Substantia nigra (tissue), 51 donors: ENCODE measurements at places on chromosomes 3 and 15.
A peak's percentile ranks its signal among the peaks of the same experiment; 100 is the strongest.

- no peak for DNase-seq
Measured at GRCh38 chr3:110341047-110341446, 730.6 kb upstream of the NECTIN3 start.

DNA sequence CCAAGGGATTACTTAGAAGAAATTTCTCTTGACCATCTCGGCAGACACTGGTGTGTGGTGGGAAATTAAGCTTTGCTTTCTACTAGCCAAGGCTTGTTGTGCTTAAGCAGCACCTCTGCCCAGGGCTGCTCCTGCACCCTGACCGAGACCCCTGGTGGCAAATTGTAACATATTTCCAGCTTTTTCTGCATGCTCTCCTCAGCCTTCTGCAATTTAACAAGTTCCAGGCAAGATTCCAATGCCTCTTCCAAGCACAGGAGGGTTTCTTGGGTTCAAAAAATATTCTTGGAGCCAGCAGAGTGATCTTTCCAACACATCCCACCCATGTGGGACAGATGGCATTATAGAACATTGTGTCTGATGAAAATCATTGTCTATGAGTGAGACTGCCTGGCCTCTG lies 210.5 kb downstream of the CLSTN2 start:
- no peak for DNase-seq

GRCh38 chr3:6444888-6445658 lies 415.8 kb upstream of the GRM7 start:
- no peak for DNase-seq

GRCh38 chr3:46866720-46867549 lies 3.7 kb upstream of the MYL3 start:
- DNase-seq, result peak; percentile 79

DNA sequence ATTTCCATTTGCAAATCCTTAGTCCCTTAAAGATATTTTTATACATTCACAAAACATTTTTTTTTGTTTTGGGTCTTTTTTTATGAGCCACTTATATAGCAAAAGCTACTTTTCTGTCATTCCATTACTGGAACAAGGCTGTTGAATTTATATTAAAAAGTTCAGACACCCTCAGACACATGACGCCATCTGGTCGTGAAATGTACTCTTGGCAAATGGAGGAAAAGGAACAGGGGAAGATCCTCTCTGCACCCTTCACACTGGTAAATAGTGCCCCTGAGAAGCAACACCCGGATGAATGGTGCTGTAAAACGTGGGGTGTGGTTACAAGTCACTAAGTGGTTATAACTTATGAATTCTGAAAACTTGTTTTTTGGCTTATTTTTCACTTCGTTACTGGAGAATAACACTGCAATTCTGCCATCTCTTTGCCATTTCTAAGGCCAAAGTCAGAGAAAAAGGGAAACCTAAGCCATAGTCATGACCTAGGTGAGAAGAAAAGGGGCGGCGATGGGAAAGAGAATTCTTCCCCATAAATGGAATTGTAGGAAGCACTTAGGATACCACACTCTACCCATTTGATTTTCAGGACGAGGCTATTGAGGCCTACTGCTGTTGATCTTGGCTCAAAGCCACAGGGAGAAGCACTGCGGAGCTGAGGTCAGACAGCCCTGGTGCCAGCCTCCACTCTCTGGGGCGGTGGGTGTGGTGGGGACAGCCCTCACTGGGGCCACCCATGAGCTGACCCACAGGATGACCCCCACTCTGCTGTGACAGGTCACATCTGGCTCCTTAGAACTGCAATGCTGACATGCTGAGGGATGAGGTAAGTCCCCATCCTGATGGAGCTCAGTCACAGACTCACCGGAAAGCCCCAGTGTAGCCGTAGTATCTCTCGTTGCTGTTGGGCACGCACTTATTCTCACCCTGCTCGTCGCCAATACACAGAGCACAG lies 21.9 kb downstream of the LTF start:
- no peak for DNase-seq

GRCh38 chr3:134287512-134287911 lies 36.9 kb upstream of the RYK start:
- DNase-seq, result no peak

GRCh38 chr3:12265508-12265907 lies 23.4 kb upstream of the PPARG start:
- DNase-seq, result no peak

GRCh38 chr3:169143506-169143905 lies 520.0 kb downstream of the MECOM start:
- DNase-seq, result no peak

DNA sequence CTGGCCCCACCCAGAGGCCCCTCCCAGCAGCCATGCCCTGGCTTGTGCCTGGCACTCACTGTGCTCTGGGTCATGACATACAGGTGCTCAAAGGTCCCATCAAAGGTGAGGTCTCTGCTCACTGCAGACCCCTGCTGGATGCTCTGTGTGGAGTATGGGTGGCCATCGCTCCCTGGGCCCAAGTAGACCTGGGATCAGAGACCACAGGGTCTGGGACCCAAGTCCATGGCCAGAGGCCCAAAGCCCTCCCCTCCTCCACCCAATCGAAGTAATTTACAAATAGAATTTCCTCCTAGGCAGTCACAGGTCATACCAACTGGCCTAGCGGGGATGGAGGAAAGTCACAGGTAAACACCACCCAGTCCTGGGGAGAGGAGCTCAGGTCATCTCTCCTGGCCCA lies 7.6 kb downstream of the PLXNB1 start:
- DNase-seq, result no peak

DNA sequence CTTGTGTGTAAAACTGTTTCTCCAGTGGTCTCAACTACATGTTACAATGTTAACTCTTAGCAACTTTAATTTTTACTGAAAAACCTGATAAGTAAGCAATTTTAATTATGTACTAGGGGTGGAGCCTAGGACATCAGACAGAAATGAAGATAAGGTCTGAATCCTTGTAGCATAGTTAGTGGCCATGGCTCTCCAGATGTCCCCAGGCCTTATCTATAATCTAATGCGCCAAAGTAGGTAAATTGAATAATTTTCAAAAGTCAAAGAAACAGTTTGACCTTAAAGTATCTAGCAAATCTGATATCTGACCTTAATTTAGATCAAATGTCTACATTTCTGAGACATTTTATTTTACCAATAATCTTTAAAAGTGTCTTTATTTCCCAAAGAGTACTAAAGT lies 8.2 kb downstream of the MAGEF1 start:
- DNase-seq, result no peak

DNA sequence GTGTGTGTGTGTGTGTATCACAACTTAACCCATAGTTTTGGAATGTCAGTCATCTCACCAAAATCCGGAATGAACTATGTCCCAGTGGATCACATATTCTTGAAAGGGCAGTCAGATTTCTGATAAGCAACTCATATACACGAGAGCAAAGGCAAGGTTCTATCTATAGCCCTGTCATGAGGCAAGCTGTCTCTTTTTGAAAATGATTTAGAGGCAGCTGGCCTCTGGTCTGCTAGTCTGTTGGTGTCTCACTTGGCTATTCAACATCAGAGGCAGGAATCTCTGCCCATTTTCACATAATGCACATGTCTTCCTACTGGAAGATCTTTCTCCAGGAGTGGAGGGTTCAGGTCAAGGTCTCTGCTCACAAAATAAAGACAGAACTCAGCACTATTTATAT lies 79.8 kb downstream of the CNTN6 start:
- no peak for DNase-seq

DNA sequence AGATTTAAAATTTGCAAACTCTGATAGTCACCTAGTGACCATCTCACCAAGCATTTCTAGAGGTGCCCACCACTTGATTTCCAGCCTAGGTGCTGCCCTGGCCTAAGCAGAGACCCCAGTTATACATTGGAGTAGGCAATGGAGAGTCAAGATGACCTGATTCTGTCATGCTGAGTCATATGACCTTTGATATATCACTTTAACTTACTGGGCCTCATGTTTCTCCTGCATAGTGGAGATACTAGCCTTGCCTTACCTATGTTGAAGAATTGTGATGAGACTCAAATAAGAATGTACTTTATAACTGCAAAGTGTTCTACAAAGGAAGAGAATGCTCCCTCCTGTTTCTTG lies 75.5 kb upstream of the XCR1 start:
- no peak for DNase-seq

- no peak for DNase-seq
Measured at GRCh38 chr3:14238930-14239329, 60.3 kb downstream of the LSM3 start.

GRCh38 chr15:75425966-75426500 lies 25.5 kb downstream of the SIN3A start:
- no peak for DNase-seq

- no peak for DNase-seq
Measured at GRCh38 chr15:101000271-101000681, 81.1 kb downstream of the LRRK1 start.

- DNase-seq, result no peak
Measured at GRCh38 chr3:29991198-29991597, 615.2 kb upstream of the TGFBR2 start.

DNA sequence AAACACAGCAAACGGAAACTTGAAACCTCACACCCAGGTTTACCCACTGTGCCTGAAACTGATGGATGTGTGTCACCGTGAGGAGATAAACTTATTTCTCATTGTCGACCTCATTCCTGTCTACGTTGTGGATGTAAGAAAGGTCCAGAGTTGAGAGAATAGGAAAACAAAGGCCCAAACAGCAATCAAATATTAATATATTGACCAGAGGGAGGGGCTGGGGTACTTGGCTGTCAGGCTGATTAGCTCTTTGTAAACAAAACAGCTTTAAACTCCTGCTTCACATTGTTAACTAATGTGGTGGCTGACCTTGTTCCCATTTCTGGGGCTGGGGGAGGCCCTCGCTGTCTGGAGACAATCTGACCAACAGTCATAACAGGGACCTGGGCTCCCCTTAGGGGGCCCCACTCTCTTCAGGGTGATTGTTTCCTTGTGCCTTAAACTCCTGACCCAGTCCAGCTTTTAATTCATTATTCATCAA lies 937.6 kb downstream of the MCTP2 start:
- DNase-seq, result no peak

- DNase-seq, result no peak
Measured at GRCh38 chr15:53670701-53671100, 88.8 kb downstream of the WDR72 start.

GRCh38 chr3:10707400-10708215 lies 108.4 kb upstream of the SLC6A11 start:
- no peak for DNase-seq

DNA sequence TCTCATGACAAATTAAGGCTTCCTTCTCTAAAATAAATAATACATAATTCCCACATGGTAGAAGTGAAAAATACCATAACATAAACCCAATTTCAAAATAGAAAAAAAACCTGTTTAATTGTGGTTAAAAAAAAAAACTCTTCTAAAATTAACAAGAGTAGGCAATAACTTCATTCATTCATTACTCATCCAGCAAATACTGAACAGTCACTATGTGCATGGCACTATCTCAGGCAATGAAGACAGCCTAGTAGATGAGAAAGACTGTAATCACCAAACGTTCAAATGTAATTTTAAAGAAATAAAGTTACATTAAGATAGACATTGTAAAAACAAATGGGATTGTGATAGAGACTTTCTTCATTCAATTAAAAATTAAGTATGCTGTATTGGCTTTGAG lies 43.4 kb downstream of the TFDP2 start:
- no peak for DNase-seq

DNA sequence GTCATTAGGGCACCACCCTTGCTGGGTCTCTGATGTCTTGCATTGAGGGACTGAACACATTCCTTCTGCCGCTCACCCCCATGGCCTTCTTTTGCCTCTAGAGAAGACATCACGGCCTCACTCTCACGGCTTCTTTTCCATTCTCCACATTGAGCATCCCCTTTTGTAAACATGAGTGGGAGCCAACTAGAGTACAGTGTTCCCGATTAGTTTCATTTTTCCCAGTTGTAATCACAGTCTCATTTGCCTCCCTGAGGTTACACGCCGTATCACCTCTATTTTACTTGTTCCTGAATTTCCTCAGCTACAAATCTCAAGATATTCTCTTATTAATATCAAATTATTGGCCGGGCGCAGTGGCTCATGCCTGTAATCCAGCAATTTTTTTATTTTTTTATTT lies 17.5 kb downstream of the USP13 start:
- no peak for DNase-seq

GRCh38 chr3:190063490-190063889 lies 57.2 kb downstream of the P3H2 start:
- DNase-seq, result no peak

DNA sequence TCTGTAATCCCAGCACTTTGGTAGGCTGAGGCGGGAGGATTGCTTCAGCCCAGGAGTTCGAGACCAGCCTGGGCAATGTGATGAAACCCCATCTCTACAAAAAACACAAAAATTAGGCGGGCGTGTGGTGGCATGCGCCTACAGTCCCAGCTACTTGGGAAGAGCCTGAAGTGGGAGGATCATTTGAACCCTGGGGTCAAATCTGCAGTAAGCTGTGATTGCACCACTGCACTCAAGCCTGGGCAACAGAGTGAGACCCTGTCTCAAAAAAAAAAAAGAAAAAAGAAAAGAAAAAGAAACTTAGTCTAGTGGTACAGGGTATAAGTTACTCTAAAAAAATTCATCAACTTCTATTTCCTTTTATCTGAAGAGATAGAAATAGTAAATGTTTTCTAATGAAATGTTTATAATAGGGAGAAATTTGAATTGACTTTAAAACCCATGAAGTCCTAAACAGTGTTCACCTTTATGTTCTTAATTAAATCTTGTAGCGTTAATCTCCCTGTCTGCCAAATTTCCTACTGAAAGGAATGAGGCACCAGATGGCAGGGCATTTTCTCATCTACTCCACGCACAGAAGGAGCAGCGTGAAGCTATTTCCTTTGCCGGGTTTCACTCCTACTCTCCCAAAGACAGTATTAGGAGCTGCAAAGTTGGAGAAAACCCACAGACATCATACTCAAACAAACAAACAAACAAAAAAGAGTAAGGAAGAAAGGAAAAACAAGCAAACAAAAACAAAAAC lies 1.9 kb downstream of the PCLAF start:
- DNase-seq, result no peak

DNA sequence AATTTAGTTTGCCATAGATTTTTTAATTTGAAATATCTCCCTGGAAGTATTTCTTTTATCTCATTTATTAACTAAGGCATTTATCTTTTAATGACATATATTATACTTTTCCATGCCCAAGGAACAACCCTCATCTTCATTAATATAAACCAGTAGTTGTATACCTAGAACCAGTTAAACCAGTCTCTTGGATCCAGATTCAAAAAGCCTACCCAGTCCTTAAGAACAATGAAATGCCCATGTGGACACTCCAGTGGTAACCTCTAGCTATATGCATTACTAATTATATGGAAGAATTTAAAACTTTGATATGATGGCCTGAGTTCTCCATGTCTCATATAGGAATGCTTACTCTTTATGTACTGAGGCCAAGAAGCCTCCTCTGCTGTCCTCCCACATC lies 4.8 kb downstream of the SIDT1 start:
- DNase-seq, result no peak

- no peak for DNase-seq
Measured at GRCh38 chr15:39084674-39085530, 496.0 kb upstream of the THBS1 start.

DNA sequence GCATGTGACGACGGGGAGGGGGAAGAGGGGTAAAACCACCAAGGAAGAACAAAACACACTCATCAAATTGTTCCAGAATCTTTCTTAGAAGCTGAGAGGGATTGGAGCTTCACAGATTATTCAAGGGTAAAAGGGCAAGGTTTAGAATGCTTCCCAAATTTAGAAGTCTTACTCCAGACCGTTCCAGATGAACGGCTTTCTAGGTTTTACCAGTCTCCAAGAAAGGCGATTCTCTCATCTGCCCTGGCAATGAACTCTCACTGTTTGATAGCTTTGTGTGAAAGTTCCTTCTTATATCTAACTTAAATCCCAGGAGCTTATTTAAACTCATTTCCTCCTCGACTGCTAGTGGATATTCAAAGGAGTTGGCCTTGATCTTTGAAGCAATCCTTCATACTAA lies 124.3 kb upstream of the PRICKLE2 start:
- no peak for DNase-seq
